COR-L47 (cell line): ENCODE measurements at places on chromosomes 4 and X.

DNA sequence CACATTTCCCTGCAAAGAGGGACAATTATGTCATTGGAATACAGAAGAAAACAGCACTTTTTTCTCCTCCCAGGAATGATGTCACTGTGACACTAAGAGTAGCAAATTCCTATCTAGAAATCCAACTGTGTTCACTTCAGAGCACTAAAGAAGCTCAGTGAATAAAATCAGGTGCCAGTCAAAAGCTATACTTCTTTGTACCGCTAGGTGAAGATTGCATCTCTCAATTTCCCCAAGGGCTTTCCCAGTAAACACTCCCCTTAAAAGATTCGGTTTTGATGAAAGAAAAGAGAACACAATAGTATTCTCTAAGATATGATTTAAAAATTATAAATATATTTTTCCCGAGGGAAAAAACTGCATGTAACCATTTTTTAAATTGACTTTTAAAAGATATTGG, 104.7 kb upstream of the MID1 start:
- DNase-seq, result no peak

DNA sequence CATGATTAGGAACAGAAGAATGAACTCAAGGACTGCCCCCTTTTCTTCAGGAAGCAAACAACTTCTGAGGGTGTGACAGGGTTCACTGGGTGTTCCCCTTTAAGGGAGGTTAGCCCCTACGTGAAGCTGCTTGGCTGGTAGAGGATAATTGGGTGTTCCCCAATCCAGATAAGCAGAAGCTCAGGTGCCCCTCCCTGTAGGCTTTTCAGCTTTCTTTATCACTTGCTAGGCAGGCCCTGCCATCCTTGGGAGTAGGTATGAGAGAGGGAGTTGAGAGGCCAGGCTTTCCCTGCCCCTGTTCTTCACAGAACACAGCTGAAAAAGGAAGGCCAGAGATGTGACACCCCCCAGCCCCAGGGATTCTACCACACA, 44.2 kb downstream of the RTL9 start:
- DNase-seq, result no peak

DNA sequence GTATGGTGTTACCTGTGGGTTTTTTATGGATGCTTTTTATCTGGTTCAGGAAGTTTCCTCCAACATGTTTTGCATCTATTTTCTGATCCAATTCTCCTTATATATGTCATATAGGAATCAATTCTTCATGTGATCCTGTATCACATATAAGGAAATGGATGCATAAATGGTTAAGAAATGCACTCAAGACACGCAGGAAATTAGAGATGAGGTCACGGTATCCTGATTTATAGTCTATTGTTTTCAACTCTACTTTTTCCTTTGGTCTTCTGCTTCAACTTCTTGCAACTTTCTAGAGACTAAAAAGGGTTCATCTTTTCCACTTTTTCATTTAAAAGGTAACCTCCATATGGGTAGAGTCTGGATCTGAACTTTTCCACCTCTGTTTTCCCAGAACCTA, 33.6 kb upstream of the IL13RA1 start:
- no peak for DNase-seq

- no peak for DNase-seq
Observed at GRCh38 chr4:114081783-114082182, 102.3 kb upstream of the ARSJ start.

- DNase-seq, result no peak
Observed at GRCh38 chrX:118271775-118272174, 74.1 kb upstream of the WDR44 start.

DNA sequence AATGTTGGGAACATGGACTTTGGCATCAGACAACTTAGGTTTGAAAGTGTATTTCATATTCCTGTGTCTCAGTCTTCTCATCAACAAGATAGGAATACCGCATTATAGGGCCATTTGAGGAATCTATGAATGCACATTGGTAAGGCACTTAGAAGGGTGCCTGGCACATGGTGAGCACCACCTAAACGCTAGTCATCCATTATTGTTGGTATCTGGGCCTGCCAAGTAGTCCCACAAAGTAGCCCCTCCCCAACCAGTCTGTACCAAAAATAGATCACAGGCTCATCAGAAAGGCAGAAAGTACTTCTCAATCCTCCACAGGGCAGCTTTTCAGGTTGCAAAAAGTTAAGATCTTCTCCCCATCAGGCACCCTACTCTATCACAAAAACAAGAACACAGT, 162.3 kb upstream of the KLF3 start:
- no peak for DNase-seq

GRCh38 chr4:111187108-111187507, 564.2 kb upstream of the PITX2 start:
- no peak for DNase-seq

- DNase-seq, result no peak
Observed at GRCh38 chr4:41645728-41646390, 102.7 kb downstream of the PHOX2B start.

- DNase-seq, result no peak
Observed at GRCh38 chr4:155656025-155656424, 10.6 kb upstream of the GUCY1A1 start.

DNA sequence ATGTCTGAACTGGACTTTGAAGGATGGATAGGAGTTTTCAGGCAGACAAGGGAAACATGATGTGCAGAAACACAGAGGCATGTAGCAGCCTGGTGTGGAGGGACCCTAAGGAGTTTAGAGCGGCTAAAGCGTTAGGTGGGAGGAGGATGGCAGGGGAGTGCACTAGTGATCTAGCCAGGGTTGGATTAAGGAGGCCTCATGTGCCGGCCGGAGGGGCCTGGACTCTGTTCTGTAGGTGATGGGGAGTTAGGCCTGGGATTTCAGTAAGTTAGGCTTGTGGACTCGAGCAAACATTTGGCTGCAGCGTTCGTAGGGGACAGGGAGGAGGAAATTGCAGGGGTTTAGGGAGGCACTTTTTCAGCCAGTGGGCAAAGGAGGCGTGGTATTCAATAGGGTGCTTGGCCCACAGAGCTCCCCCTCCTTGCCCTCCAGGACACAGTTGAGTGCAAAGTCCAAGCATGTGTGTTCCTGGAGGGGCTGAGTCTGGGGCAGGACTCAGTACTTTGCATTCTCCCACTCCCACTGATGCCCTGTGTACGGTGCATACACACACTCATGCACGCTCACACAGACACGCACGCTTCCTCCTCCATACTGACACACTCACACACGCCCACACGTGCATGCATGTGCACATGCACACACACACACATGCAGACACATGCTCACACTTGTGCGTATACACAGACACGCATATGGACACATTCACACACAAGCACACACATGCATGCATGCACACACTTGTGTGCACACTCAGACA, 18.6 kb downstream of the PSAPL1 start:
- no peak for DNase-seq

DNA sequence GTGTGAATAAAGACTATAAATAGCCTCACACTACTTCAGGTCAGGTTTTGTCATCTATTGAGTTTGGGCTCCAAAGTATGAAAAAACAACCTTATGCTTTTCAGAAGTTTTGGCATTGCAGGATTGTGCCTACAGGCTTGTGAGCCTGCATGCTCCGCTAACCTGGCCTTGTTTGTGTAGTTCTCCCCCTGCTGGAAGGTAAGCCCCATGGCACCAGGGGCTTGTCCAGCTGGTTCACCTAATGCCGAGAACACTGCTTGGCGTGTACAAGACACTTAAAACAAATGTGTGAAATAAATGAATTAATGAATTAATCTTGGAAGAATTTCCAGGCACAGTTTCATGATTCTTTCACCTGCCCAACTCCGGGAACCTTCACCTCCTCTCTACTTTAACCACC, 1.8 kb upstream of the HSD17B10 start:
- peak; percentile 54 for DNase-seq
